ENCODE measurements at places on chromosomes 7 and 10.

- DNase-seq = no peak
These were observed 10.6 kb downstream of the CPSF4 start for GRCh38 chr7:99449326-99449725.

GRCh38 chr10:16777473-16778370 lies 39.5 kb downstream of the RSU1 start:
- DNase-seq = no peak

GRCh38 chr10:71388171-71388570 lies 8.5 kb upstream of the CDH23 start:
- DNase-seq = no peak

DNA sequence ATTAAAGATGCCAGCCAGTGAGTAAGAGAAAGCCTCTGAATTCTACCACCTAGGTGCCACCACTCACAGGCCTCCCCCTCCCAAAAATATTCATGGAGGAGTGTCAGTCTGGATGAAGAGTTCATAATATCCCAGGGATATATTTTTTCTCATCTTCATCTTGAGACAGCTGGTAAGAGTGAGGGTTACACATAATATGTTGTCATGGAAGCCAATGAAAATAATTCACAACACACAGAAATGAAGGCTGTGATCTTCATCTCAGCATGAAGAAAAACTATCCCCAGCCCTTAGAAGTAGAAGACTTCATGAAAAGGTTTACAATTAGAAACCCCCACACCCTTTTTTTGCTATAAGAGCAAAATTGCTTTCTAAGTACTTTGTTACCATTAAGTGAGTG lies 175.6 kb downstream of the DNAH11 start:
- no peak for DNase-seq

DNA sequence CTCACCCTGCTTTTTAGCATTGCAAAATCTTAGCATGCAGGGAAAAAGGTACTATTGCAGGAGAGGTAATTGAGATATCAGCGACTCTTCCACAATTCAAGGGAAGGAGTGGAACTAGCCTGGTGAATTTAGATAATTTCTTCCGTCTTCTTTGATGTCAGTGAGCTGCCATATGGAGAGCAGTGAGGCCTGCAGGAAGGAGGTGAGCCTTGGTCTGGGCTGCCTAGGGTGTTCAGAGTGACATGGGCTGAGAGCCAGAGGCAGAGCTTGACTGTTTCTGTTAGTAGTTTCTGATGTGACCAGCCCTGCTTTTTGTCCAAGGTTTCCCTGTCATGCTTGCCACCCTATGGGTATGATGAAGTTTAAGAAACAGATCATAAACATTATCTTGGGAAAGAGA lies 28.6 kb downstream of the KAT6B start:
- no peak for DNase-seq

DNA sequence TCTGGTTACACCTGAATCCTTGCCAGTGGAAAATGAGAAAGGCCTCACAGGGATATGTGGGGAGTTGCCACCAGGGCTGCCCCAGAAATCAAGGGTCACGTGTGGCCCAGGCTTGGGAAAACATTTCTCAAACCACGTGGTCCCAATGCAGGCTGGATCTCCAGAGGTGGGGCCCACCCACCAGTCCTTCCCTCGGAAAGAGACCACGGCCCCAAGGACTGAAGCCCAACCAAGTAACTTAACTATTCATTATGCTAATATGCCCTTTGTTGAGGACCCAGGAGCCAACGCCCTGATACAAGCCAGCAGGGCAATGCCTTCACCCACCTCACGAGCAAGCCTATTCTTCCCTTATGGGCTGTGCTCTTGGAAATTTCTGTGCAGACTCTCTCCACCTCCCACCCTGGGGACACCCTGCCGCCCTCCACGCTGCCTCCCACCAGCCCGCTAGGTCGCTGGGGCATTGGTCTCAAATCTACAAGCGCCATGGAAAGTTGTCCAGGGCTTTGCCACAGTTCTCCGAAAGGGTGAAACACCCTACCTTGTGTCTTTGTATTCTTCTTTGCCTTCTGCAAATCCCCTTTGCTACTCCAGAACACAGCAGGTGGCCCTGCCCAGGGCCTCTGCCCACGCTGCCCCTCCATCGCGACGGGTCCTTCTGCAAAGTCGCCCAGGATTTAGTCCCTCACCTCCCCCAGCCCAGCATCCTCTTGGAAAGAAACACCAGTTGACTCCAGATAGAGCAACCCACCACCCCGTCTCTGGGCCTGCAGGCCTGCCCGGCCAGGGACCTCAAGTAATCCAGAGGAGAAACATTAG lies 8.8 kb downstream of the TNS3 start:
- no peak for DNase-seq

- DNase-seq = no peak
These were observed 34.5 kb downstream of the MAD1L1 start for GRCh38 chr7:2198206-2198605.

- DNase-seq = no peak
These were observed 243.0 kb downstream of the PLXNA4 start for GRCh38 chr7:132333301-132333700.

GRCh38 chr7:130814778-130815335 lies 80.8 kb upstream of the KLF14 start:
- DNase-seq = no peak

- peak; percentile 63 for DNase-seq
These were observed 70.3 kb upstream of the MXI1 start for GRCh38 chr10:110137142-110137545.

DNA sequence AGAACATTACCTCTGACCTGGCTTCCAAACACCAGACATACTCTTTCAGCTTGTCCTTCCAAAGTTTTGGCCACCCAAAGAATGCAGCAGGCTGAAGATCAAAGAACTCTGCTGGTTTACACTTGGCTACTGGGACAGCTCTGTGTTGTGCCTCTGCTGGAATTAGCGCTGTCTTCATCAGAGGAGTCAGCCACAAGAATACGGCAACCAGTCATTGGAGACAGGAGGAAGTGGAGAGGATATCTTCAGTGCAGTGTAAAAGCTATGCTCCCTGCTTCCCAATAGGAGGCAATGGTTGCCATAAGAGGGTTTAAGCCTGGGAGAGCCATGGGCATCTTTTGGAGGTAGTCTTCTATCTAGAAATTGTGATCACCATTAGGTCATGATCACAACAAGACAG lies 126.7 kb upstream of the WNT16 start:
- no peak for DNase-seq

DNA sequence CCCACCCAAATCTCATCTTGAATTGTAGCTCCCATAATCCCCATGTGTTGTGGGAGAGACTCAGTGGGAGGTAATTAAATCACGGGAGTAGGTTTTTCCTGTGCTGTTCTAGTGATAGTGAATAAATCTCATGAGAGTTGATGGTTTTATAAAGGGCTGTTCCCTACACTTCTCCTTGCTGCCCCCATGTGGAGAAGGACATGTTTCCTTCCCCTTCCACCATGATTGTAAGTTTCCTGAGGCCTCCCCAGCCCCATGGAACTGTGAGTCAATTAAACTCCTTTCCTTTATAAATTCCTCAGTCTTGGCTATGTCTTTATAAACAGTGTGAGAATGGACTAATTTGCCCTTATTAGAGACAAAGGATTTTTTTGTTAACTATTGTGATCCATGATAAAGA lies 48.5 kb upstream of the MKX start:
- no peak for DNase-seq

DNA sequence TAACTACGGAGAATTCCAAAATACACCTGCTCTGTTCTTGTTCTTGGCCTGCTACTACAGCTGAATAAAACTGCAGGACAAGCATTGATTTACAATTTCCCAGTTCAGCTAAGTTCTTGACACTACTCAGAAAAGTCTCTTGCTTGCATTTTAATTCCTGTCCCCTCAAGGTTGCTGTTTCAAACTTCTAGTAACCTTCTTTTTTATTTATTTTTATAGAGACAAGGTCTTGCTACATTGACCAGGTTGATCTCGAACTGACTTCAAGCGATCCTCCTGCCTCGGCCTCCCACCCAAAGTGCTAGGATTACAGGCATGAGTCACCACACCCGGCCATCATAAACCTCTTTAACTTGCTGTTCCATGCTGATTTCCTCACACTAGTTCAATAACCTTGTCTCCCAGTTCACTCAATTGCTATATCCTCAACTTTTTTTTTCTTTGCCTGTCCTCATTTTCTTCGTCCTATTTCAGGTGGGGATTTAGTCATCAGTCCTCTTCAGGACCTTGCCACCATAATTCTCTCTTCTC lies 79.9 kb downstream of the ARHGAP21 start:
- no peak for DNase-seq

GRCh38 chr10:130491011-130491692 lies 355.0 kb downstream of the GLRX3 start:
- DNase-seq = no peak

DNA sequence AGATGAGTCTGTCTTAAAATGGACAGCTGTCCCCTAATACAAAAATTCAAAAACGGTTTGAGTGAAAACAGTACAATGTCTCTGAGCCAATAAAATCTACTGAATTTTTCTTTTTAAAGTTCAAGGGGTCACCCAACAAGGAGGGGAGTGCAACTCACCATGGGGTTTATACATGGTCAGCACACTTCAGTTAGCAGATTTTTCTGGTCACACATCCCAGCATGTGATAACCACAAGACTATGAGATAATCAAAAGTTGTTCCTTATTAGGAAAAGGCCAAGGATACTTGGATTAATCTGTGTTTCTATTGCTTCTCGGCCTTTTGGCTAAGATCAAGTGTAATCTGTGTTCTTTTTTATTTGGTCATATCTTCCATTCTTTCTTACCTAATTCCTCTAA lies 31.6 kb downstream of the ABCB5 start:
- no peak for DNase-seq

- no peak for DNase-seq
These were observed 120.9 kb downstream of the BUB3 start for GRCh38 chr10:123275136-123275564.

GRCh38 chr10:100507357-100507732 lies 12.3 kb downstream of the SEC31B start:
- DNase-seq = no peak

GRCh38 chr7:25353196-25353595 lies 124.9 kb upstream of the NPVF start:
- DNase-seq = no peak

DNA sequence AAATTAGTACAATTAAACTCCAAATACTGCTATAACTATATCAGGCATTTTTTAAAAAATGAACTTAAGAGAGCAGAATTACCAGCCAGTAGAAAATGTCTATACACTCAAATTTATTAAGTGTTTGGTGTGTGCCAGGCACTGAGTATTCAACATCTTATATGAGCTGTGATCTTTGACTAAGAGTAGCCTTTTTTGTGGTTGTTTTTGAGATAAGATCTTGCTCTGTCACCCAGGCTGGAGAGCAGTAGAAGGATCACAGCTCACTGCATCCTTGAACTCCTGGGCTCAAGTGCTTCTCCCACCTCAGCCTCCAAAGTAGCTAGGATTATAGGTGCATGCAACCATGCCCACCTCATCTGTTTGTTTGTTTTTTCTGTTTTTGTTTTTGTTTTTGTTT lies 102.5 kb upstream of the CELF2 start:
- DNase-seq = no peak

- no peak for DNase-seq
These were observed 508 bp upstream of the KIF20B start for GRCh38 chr10:89700923-89701241.

GRCh38 chr7:47252675-47253074 lies 329.2 kb downstream of the TNS3 start:
- DNase-seq = no peak

DNA sequence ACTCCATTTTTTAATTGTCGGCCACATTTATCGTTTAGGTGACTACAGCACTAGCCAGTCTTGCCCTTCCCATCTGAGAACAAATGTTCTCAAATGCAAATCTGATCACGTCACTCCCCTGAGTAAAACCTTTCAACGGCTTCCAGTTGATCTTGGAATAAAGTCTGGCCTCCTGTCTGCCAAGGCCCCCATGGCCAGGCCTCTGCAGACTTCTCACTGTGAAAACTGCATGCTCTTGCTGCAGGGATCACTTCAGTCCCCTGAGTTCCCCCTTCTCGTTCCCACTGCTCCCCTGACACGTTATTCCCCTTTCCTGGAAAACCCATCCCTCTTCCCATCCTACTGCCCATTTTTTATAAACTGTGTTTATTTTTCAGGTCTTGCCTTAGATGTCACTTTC lies 124.1 kb upstream of the NEBL start:
- DNase-seq = no peak

DNA sequence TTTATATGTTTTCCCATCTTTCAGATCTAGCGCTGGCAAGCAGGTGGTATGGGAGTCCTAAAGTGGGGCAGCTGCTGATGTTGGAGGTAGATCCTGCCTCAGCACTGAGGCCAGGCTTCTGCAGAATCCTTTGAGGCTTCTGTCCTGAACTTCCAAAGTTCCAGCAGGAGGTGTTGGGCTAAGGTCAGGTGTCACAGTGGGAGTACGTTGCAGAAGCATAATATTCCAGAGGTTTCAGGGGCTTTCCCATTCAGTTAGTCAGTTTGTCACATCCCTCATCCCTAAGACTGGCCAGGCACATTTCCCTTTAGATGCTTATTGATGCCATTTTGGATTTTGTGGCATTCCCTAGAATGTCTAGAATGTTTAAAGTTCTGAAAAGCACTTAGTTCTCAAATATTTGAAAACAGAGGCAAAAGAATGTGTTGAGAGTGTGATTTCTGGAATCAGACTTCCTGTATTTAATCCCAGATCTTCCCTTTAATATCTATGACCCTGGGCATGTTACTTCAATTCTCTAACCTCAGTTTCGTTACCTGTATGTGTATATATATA lies 319.1 kb upstream of the PHYHIPL start:
- no peak for DNase-seq

GRCh38 chr7:140983802-140984201 lies 30.9 kb downstream of the MRPS33 start:
- no peak for DNase-seq

DNA sequence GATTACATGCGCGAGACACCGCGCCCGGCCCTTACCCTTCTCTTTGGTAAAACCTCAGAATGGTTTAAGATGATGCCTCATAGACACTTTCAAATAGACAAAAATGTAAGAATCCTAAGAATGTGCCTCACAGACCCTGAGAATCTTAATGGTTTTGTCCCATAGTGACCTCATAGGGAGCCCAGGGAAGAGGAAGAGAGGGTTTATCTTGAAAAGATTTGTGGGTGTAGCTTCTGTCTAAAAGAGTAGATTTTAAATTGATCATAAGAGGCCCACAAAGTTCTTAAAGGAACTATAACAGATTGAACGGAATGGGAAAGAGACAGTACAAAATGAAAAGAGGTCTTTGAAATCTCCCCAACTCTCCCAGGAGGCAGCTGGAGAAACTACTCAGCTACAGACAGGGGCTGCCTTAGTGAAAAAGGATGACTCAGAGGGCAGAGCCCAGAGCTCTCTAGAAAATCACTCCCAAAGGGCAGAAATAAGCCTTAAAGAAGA lies 220.6 kb downstream of the ADRA2A start:
- no peak for DNase-seq

- DNase-seq = no peak
These were observed 258.9 kb downstream of the REEP3 start for GRCh38 chr10:63780101-63780500.

GRCh38 chr10:131452926-131453720 lies 141.6 kb upstream of the TCERG1L start:
- no peak for DNase-seq

GRCh38 chr10:2984682-2985081 lies 82.7 kb upstream of the PFKP start:
- DNase-seq = no peak

GRCh38 chr10:78992333-78992732 lies 76.4 kb upstream of the ZMIZ1 start:
- peak; percentile 31 for DNase-seq
